GM20000 (cell line): ENCODE measurements at places on chromosomes 16 and 17.
A peak's percentile ranks its signal among the peaks of the same experiment; 100 is the strongest.

- no peak for DNase-seq
These were observed 123.2 kb downstream of the PITPNC1 start for GRCh38 chr17:67500261-67500660.

GRCh38 chr17:72390675-72391508 lies 270.1 kb downstream of the SOX9 start:
- no peak for DNase-seq

GRCh38 chr16:67672739-67673662 lies 6.4 kb downstream of the C16orf86 start:
- DNase-seq, result peak; percentile 83

GRCh38 chr16:67872131-67872630 lies 671 bp upstream of the EDC4 start:
- DNase-seq, result no peak

- no peak for DNase-seq
These were observed 108.9 kb downstream of the TANGO6 start for GRCh38 chr16:68951991-68952877.

GRCh38 chr17:81245665-81246342 lies 6.7 kb downstream of the NDUFAF8 start:
- DNase-seq, result no peak

DNA sequence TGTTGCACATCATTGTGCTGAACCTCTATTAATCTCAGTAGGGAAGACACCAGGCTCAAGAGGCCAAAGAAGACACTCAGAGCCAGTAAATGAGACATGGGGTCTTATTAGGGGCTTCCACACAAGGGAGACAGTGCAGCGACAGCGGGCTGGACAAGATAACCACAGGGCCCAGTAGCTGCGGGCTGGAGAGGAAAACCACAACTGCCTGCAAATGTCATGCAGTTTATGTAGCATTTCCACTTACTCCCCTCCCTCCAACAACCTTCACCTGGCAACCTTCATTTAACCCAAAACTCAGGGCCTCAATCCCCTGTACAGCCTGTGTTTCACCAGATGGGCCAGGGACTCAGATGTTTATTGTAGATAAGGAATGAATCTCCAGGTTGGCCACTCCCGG lies 185.6 kb downstream of the UTP18 start:
- no peak for DNase-seq

- DNase-seq, result no peak
These were observed 38.1 kb upstream of the IRX3 start for GRCh38 chr16:54324716-54325115.

DNA sequence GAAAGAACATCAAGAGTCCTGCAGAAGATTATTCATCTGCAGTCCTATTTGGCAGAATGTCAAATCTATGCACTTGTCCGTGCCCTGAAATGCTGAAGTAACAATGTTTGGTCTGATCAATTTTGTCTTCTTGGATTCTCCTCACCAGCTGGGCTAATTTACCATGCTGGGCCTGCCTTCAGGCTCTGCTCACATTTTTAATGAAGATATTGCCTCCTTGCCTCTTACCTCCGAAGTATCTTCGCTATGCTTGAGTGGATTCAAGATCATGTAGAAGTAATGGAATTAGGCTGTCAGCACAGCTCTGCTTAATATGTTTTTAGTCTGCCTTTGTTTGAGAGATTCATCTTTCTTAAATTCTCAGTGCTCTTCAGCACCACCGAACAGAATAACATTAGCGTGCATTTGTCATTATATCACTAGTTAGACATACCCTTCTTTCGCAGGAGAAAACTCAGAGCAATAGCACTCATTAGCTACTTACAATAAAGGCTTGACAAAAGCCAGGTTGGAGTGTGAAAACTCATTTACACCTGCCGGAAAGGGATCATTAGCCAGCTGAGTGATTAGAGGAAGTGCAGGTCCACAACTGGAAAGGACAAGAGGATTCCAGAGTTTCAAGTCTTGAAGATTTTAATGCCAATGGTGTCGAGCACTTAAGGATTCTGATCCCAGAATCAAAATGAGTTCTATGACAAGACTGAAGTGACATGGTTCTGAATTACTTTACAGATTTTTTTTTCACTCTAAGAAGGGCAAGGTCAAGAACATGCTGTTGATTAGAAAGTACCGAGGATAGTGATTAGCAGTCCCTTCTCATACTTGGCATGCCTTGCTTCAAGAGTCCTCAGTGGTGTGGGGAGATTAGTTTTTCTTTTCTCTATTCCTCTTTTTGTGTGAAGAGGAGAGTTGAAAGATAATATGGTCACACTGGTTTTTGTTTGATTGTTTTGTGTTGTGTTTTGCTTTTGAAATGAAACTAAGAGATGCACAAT lies 405.6 kb upstream of the TOM1L1 start:
- no peak for DNase-seq

DNA sequence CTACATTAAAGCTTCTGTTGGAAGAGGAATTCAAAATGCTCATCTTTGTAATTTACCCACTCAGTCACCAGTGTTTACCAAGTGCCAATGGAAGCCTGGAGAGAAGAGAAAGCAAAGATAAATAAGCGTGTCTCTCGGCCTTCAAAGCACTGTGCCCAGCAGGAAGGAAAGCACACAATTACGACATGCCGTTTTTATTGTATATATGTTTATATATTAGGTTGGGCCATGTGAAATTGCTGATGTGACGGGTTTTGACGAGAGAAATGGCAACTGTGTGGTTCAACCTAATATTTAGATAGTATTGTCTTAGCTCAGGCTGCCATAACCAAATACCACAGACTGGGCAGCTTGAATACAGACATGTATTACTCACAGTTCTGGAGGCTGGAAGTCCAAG lies 79.3 kb upstream of the HSBP1 start:
- no peak for DNase-seq

- no peak for DNase-seq
These were observed 153.5 kb upstream of the CDC42EP4 start for GRCh38 chr17:73465130-73465952.
